ENCODE measurements at places on chromosomes 12 and 14.

GRCh38 chr14:36056845-36057244 lies 119.7 kb downstream of the PTCSC3 start:
- no peak for DNase-seq

GRCh38 chr12:79975143-79975542 lies 40.2 kb upstream of the PPP1R12A start:
- DNase-seq: no peak

DNA sequence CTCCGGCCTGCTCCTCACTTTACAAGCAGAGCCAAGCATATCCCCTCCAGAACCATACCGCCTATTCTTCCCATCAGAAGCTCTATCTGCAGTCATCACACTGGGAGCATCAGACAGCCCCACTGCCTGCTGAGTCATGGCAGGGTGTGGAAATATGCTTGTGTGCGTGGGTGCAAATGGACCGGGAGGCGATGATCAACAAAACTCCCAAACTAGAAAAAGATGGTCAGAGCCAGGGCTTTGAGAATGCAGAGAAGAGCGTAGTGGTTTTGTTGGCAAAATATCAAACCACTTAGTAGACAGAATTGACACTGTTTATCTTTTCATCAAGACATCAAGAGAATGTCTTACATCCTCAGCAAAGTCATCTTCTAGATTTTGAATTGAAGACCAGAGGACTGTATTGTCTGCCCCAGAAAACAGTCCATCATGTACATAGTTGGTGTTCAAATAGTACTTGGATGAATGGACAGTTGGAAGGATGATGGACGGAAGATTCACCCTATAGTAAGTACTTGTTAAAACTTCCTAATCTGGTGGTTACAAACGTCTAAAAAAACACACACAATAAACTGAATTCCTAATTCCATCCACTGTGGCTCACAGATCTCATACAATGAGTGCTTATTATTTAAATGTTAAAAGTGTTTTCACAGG lies 54.9 kb downstream of the VWF start:
- no peak for DNase-seq

DNA sequence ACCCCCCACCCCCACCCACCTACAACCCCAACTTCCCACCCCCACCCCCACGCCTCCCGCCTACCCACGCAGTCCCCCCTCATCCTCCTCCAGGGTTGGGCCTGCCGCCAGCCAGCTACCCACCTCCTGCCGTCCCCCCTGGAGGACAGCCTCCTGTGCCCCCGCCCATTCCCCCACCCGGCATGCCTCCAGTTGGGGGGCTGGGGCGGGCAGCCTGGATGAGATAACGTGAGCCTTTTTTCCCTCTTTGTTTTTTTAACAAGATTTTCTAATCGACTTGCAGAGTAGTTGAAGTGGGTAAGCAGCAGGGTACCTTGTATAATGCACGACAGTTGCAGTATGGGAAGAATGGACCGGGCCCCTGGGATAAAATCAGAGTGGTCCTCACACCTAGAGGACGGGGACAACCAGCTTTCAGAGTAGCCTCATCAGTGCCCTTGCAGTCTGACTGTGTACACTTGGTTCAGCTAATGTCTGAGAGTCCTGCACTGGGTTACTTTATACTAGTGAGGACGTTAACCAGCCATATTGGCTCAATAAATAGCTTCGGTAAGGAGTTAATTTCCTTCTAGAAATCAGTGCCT lies 29.4 kb downstream of the CCNK start:
- DNase-seq: no peak

- no peak for DNase-seq
These were observed 2.9 kb downstream of the SLC15A4 start for GRCh38 chr12:128820723-128821432.

DNA sequence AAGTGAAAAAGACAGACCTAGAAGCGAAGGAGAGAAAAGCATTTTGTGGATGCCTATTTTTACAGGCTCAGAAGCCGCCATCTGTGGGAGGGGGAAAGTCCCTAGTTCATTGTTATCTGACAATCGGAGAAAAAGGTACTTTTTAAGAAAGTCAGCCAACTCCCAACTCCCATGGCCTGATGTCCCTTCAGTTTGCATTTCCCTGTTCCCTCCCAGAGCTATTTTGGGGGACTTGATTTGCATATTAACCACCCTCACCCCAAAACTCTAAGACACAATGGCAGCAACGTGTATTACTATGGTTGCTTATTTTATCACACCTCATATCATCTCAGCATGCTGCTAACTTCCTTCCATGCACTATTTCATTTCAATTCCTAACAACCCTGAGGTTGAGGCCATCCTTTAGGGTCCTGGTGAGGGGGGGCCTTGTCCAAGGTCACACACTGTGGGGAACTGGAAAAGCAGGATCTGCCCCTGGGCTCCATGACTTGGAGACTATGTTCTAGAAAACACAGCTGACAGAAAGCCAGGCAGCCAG lies 18.7 kb downstream of the HVCN1 start:
- no peak for DNase-seq

GRCh38 chr14:44712024-44712815 lies 205.1 kb upstream of the FSCB start:
- DNase-seq: no peak

DNA sequence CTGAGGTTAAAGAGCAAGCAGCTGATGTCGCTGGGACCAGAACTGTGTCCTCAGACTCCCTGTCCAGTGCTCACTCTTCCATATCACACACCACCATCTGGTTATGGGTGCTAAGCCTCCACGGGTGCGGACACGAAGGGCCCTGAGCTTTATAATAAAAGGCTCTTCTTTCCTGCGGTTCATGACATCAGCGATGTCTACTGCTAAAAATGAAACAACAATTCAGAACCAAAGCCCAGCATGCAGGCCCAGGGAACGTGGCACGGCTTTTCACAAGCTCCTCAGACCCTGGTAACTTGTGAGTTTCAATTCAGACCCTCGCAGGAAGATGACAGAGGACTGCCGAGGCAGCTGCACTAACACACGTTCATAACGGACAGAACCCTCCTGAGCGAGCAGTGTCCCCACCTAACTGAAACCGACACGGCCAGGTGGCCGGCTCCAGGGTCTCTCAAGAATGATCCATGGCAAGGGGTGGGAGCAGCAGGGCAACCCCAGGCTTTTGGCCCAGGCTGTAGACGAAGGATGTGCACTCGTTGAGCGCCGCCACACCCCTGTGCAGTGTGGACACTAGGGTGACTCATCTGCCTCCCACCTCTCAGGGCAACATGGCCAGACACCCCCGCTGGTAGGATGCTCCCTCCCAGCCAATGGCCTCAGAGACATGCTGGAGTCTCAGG lies 180.3 kb downstream of the CALM1 start:
- no peak for DNase-seq

DNA sequence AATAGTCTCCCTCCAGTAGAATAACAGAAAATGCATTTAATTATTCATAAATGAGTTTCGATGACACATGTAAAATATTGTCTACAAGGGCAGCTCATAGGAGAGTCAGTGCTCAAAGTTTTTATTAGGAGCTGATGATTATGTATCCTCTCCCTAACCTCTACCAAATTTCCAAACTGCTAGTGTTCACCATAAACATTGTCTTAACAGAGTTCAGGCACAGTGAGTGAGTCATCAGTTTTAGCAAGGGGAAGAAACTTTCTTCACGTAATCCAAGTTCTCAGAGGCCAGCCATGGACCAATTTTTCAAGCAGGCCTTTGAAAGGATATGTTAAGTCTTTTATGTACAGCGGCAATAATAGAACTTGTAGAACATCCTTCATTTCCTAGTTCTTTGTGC lies 649.2 kb upstream of the MIS18BP1 start:
- DNase-seq: no peak

- DNase-seq: no peak
These were observed 49.2 kb upstream of the DICER1 start for GRCh38 chr14:95206534-95206933.

GRCh38 chr12:131309700-131310099 lies 356.0 kb downstream of the ADGRD1 start:
- DNase-seq: no peak

DNA sequence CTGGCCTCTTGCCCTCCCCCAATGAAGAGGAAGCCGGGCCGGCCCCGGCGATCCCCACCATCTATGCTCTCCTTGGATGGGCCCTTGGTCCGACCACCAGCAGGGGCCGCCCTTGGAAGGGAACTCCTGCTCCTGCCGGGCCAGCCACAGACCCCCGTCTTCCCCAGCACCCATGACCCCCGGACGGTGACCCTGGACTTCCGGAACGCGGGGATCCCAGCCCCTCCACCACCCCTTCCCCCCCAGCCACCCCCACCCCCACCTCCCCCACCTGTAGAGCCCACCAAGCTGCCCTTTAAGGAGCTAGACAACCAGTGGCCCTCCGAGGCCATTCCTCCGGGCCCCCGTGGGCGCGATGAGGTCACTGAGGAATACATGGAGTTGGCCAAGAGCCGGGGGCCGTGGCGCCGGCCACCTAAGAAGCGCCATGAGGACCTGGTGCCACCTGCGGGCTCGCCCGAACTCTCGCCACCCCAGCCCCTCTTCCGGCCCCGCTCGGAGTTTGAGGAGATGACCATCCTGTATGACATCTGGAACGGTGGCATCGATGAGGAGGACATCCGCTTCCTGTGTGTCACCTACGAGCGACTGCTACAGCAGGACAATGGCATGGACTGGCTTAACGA lies 19.4 kb downstream of the SETD1B start:
- no peak for DNase-seq

DNA sequence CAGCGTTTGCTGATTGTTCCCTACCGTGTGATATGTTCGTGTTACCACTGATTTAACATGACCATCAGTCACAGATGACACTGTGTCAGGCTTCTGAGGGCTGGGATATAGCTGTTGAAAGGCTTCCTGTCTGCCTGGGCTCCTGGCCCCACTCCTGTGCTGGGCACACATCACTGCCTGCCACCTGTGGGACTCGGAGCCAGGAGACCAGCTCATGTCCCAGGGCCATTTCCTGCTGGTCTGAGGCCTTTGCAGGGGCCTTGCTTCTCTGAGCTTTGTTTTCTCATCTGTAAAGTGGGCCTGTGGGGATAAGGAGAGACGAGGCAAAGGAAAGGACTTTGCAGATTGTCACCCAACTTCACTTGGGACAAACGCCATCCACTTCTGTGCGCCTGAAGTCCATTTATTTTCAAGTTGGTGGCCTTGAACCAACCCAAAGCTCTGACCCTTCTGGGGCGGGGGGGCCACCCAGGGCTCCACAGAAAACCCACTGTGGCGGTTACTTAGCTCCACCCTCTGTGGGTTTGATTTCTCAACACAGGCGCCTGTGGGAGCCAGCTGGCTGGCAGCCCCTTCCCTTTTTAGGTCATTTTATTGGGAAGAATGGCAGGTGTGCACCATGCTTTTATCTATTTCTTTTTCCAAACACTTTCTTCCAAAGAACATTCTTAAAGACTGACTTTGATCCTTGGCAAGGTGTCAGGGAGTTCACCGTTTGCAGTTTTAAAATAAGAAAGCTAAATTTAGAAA lies 54.1 kb downstream of the BEGAIN start:
- DNase-seq: no peak

DNA sequence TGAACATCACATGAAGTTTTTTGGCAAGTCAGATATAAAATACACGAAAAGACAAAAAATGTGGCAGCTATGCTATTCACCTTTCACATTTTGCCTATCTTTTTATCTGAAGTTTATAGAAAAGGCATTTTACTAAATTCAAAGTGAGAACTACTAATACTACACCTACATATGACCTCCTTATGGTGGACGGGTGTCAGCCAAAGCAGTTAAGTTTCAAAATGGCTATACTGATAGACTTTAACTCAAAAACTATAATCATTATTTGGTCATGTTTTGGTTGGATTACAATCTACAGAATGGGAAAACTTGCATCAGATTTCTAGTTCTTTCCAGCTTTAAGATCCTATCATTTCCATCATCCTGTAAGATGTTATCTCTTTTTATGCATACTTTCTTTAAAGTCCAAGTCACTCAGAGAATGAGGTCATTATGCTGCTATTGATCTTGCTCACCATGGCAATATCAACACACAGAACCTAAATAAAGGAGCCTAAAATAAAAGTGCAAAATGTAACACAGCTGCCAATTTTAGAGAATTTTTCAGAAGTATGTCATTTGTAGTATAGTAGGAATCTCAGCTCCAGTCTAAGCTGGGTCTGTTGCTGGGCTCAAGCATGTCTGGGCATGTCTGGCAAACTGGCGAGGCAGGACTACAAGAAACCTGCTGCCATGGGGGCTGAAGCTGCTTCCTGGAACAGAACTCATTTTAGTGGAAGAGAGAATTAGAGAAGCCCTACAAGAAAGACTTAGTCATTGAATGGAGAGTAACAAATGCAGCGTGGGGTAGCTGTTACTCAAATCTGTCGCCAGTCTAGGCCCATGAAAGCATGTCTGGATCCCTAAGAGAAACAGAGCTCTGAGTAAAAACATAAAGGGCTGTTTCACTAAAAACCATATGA lies 7.6 kb upstream of the AEBP2 start:
- peak; percentile 5 for DNase-seq

DNA sequence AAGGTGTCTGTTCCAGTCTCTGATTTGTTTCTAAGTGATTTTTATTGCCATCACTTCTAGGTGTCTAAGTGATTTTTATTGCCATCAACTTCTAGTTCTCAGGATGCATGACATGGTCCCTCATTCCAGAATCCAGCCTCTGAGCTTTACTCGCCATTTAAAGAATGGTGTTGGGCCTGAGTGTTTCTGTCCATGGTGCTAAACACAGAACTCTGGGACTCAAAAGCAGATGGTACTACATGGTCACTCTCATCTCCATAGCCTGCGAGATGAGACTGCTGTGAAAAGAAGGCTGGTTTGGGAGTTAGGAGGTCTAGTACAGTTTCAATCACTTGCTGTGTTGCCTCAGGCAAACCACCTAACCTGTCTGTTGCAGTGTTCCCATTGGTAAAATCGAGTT lies 276.6 kb downstream of the NRXN3 start:
- no peak for DNase-seq

DNA sequence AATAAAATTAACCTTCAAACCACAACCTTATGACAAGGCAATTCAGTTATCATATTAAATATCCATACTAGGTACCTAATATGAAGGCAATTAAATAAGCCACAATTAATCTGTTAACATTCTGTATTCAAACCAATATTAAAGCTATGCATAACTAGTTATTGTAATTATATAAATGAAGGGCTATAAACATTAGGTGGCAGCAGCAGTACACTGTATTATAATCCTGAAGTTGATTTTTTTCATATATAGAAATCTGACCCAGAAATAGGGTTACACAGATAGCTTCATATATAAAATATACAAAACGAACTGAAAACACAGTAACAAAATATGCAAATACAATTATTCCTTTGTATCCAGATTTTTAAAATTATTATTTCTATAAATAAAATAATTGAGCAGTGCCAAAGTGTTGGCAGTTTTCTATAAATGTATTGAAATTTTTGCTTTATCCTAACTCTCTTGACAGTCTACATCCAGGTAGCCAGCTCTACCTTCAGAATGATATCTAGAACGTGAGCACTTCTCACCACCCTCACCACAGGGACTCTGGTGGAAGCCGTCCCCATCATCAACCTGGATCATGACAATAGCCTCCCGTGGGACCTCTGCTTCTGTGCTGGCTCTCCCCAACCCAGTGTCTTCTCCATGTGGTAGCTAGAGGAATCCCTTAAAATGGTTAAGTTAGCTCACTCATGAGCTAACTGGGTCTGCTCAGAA lies 136.2 kb downstream of the MED13L start:
- no peak for DNase-seq

- DNase-seq: peak; percentile 1
These were observed 227.7 kb upstream of the NPAS3 start for GRCh38 chr14:32710731-32711680.
